ENCODE measurements at places on chromosomes 2 and 18.

GRCh38 chr2:8355102-8355859 lies 326.6 kb upstream of the ID2 start:
- DNase-seq, result no peak

- no peak for DNase-seq
Observed at GRCh38 chr2:196239622-196240587, 68.5 kb upstream of the STK17B start.

DNA sequence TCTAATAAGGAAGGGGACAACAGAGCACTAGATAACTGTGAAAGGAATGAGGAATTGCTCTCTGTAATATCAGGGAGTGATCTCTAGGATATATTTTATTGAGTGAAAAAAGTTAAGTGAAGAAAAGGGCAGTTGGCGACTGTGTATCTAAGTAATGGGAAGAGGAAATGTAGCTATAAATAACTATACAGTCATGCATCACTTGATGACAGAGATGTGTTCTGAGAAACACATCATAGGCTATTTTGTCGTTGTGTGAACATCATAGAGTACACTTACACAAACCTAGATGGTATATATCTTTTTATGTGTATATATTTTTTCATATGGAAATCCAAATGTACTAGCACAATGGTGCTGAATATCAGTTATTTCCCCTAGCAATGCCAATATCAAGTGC lies 329.3 kb downstream of the TXNL1 start:
- no peak for DNase-seq

GRCh38 chr18:50163505-50163904 lies 31.4 kb downstream of the MYO5B start:
- DNase-seq, result no peak

GRCh38 chr2:12434630-12435098 lies 282.1 kb upstream of the TRIB2 start:
- DNase-seq, result no peak

Measured in neural crest cell (in vitro differentiated cells).